ENCODE measurements at places on chromosomes 1 and 21.

GRCh38 chr1:107640207-107640606 lies 324.8 kb downstream of the VAV3 start:
- no peak for DNase-seq

GRCh38 chr1:216346526-216346925 lies 76.7 kb downstream of the USH2A start:
- DNase-seq = no peak

DNA sequence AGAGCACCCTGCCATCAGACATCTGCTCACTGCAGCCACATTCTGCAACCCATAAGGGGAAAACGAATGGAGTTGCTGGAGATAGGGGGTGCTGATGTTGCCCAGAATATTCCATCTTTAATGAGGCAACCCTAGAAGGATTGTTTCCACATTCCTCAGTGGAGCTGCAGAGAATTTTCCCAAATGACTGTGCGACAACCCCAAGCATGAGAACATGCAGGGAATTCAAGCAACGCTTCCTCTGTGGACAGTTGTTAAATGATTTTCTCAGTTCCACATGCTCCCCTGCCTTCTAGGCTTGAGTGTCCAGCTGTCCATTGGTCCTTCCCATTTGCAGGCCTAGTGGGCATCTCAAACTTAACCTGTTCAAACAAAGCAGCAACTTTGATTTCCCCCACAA lies 20.5 kb upstream of the UBL4B start:
- DNase-seq = no peak

- no peak for DNase-seq
Observed at GRCh38 chr21:17578162-17578561, 34.5 kb downstream of the BTG3 start.

DNA sequence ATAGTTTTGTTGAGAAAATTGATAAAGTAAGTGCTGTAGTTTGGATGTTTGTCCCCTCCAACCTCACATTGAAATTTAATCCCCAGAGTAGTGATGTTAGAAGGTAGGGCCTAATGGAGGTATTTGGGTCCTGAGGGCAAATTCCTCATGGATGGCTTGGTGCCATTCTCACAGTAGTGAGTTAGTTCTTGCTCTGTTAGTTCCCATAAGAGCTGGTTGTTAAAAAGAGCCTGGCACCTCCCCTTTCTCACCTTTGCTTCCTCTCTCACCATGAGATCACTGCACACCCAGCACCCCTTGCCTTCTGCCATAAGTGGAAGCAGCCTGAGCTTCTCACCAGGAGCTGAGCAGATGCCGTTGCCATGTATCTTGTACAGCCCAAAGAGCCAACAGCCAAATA lies 354.8 kb upstream of the NFIA start:
- no peak for DNase-seq

GRCh38 chr1:62384276-62385005 lies 52.4 kb upstream of the USP1 start:
- no peak for DNase-seq

DNA sequence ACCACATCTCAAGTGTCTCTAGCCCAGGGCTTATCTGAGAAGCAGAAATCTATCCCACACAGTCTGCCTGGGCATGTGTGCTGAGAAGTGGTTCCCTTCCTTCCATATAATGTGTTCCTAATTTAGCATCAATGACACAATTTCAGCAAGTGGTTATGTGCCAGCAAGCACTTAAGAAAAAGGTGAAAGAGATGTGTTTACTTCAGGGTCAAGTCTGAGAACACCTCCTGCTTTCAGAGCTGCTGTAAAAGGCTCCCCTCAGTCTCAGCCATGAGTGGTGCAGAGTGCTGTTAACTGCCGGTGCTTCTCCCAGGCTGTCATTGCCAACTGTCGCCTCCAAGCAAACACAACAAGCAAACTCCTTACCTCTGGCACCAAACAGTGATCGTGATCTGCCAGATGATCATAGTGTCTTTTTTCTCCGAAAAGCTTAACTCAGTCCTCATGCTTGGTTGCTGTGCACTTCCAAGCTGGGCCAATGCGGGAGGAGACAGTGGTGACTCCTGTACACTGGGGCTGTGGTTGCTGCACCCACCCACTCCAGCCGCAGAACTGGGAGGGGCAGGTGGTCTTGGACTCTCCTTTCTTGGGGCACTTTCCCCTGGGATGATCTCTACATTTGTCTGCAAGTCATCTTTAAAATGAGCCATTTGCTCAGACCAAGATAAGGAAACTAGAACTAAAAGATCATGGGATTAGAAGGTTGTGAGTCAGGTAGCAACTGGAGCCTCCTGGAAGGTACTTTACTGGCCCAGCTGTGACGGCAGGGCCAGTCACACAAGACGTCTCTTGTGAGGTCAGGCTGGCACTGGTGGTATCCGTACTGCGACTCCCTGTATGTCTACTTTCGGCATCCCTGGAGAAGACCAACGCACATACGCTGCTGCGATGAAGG lies 32.4 kb downstream of the ATP1A1 start:
- no peak for DNase-seq

GRCh38 chr1:30754684-30755171 lies 2.8 kb downstream of the LAPTM5 start:
- DNase-seq = no peak

DNA sequence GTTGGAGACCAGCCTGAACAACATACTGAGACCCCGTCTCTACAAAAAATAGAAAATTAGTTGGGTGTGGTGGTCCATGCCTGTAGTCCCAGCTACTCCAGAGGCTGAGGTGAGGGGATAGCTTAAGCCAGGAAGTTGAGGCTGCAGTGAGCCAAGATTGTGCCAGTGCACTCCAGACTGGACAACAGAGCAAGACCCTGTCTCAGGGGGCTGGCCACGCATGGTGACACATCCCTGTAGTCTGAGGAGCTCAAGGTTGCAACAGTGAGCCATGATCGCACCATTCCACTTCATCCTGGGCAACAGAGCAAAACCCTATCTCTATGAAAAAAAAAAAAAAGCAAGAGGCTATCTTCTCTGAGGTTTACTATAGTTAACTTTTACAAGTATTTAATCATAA lies 12.7 kb upstream of the UBE4B start:
- no peak for DNase-seq

DNA sequence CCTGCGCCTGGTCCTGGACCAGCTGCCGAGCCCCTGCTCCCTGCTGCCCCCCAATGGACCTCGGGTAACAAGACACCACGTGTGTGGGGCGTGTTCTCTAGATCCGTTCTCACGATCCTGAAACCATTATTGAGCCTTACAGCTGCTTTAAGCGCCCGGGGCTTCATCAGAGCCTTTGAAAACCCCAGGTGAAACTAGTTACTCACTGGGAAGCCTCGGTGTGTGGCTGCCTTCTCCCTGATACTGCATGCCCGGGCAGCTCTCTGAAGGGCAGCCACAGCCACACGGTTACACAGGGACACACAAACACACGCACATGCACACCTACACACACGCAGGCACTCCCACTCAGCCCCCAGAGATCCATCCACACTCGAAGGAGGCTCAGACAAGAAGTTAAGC lies 5.3 kb downstream of the HES2 start:
- DNase-seq = peak; percentile 28

DNA sequence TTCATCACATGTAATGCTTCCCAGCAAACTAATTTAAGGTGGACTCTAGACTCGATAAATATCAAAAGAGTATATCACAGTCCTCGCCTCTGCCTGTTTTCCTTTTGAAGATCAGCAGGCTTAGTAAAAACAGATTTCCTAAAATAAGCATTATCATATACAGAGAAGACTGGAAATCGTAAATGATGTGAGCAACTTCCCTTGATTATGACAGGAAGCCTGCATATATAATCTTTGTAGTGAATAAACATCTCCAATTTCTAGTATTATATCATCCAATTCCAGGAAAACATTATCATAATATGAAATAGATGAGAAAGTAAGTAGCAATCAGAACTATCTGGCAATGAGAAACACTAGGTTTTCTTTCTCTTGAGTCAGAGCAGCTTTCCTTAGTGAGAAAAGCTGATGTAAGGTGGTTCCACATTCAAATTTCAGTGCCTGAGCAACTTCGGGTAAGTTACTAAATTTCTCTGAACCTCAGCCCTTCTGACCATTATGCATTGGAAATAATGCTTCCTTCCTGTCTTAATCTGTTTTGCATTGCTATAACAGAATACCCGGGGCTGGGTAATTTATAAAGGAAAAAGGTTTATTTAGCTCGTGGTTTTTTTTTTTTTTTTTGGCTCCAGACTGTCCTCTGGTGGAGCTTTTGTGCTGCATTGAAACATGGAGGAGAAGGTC lies 12.6 kb upstream of the POU2F1 start:
- DNase-seq = no peak

- DNase-seq = no peak
Observed at GRCh38 chr1:242847390-242847993, 323.0 kb upstream of the PLD5 start.

GRCh38 chr1:2523891-2524609 lies 2.3 kb downstream of the PANK4 start:
- no peak for DNase-seq

GRCh38 chr1:47685763-47686066 lies 247.9 kb downstream of the FOXD2 start:
- DNase-seq = no peak

GRCh38 chr1:223887747-223888418 lies 42.1 kb upstream of the TP53BP2 start:
- DNase-seq = no peak

- no peak for DNase-seq
Observed at GRCh38 chr1:230306169-230306568, 120.0 kb downstream of the PGBD5 start.

DNA sequence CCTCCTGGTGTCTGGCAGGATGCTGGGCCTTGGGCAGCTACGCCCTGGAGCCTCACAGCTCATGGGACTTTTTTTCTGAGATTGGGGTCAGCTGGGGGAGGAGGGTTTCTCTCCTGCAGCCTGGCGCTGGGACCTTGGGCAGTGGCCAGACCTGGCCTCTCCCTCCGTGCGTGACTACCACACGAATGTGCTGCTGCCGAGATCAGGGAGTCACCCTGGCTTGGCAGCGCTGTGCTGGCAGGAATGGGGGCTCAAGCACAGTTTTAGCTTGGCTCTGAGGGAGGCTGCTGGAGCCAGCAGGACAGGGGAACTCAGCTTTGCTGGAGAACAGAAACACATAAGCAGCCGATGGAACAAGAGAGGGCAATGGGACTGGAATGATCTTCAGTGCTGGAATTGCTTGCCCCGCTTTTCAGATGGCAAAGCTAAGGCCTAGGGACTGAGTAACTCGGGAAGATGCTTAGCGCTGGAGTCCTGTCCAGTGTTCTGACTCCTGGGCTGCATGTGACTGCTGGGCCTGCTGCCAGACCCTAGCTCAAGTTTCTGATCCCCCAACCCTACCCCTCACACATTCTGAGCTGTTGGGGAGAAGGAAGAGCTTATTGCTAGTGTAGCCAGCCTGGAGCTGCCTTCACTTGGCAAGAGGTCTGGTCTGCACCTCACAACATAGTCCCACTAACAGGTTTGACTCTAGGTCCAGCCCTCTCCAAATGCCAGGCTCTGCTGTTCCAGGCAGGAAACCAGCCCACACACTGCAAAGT lies 69.9 kb downstream of the NAV1 start:
- no peak for DNase-seq

GRCh38 chr1:89087241-89087640 lies 22.2 kb upstream of the GBP1 start:
- DNase-seq = no peak

DNA sequence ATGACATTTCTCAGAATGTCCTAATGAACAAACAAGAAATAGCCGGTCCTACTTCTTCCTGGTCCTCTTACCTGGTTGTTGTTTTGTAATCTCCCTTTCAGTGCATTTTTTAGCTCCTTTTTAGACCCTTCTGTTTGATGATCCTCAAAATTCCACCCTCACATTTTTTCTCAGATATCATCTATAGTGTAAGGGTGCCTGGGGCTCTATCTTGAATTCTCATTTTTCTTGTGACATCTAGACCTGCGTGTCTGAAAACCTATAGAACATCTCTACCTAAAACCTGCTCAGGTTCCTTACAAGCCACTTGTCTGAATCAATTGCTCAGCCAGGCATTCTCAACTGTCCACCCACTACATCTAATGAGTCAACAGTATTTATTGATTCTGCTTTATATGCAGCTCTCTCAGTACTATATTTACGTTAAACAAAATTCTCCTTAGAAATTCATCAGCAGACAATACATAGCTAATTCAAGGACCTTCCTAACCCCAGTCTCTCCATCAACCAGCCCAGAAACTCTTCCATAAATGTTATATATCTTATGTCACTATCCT lies 36.5 kb upstream of the USH2A start:
- no peak for DNase-seq

GRCh38 chr1:203626910-203627246 lies 246 bp downstream of the ATP2B4 start:
- DNase-seq = no peak

GRCh38 chr21:46220275-46220810 lies 8.2 kb downstream of the LSS start:
- no peak for DNase-seq
